ENCODE measurements at places on chromosomes 1 and 21.

- DNase-seq, result no peak
These were observed 2.9 kb downstream of the TTC22 start for GRCh38 chr1:54798206-54798605.

DNA sequence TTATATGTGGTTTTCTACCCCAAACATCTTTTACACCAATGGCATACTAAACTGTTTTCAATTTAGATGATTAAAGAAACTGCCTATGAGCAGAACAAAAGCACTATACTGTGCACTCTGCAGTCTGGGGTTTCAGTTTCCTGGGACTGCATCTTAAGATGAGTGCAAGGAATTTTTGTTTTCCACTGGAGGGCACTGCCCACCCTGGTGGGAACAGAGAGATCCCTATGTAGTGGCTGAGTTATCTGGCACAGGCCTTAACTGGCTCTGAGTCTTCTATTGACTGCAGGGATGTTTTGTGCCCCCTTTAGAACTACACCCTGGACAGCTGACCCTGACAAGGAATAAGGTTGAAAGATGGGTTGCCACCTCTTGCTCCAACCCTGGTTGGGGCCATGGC lies 12.0 kb downstream of the PROK1 start:
- no peak for DNase-seq

GRCh38 chr1:114235960-114236359 lies 82.3 kb upstream of the SYT6 start:
- DNase-seq, result no peak

DNA sequence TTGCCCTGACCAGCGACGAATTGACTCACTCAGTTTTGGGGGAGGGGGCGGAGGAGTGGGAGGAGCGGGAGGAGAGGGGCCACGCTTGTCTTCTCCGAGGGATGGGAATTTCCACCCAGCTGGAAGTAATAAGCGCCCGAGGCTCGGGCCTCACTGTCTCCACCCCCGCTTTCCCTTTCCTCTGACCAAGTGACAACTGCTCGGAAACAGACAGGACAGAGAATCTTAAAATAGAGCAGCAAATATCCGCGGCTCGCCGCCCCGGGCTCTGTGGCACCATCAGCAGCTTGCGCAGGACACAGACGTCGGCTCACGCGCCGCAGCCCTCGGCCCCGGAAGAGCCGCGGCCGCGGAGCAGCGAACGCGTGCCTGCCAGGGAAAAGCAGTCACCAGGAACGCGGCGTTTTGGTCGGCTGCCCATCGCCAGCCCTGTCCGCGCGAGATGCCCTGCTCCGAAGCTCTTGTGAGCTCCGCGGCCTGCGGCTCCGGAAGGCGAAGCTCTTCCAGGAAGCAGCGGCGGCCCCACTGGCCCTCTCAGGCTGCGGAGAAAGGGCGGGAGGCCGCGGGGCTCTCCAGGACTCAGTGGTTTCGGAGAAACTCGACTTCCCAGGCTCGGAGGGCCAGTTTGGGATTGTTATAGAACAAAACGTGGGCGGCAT lies 10.7 kb upstream of the RGS16 start:
- no peak for DNase-seq

DNA sequence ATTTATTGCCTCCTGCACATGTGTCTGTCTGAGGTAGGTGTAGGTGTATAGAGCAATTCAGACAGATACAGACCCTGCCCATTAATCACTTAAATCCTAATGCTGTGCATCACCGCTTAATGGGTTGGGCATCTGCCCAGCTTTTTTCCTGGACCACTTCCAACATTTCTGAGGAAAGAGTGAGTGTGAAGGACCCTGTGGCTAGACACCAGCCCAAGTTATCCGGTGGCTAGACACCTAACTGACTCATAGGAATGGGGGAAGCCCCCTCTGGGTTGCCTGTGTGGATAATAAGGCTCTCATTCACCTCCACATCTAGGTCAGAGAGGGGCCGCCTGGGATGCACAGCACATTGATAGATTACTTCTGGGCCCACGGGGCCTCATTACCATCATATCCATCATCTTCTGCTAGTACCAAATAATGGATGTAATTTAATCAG lies 121.1 kb upstream of the RAVER2 start:
- DNase-seq, result no peak

- no peak for DNase-seq
These were observed 27.3 kb downstream of the KRTAP10-1 start for GRCh38 chr21:44512496-44513388.

DNA sequence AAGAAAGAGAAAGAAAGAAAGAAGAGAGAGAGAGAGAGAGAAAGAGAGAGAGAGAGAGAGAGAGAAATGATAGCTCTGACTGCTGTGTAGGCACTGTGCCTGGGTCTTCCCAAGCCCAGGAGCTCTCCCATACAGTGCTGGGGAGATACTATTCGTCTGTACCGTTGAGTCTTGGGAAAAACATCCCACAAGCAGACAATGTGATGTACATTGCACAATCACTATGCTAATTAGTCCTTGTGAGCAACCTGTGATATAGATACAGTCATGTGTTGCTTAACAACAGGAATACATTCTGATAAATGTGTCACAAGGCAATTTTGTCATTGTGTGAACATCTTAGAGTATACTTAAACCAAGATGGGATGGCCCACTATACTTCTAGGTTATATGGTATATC lies 381.0 kb downstream of the HHAT start:
- DNase-seq, result no peak

DNA sequence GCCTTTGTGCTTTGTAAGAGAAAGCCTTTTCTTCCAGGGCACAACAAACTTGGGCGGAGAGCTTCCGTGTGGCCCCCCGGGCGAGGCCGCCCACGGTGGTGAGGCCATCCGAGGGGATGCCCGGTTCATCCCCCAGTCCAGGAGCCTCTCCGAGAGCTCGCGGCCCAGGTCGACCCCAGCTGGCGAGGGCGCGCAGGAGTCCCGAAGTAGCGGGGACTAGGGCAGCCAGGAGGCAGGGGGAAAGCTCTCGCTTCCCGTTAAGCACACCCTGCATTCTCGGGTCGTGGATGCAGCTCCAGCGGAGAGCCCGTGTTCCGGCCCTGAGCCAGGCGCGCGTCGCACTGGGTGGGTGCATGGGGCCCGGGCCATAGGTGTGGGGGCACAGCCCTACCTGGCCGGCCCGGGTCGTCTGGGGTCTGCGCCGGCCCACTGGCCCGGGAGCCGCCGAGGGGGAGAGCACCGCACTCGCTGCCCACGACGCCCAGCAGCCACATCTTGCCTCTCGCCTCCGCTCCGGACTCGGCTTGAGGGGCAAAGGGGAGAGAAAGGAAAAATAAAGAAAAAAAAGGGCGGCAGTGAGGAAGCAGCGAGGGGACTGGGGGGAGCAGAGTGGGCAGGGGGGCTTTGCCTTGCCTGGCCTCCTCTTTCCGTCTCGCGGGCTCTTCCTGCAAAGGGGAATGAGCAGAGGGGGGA lies 1.8 kb downstream of the RNF220 start:
- no peak for DNase-seq

GRCh38 chr1:187960125-187960638 lies 1131.4 kb downstream of the PLA2G4A start:
- DNase-seq, result no peak

GRCh38 chr21:45488931-45489721 lies 53.1 kb downstream of the SLC19A1 start:
- no peak for DNase-seq

DNA sequence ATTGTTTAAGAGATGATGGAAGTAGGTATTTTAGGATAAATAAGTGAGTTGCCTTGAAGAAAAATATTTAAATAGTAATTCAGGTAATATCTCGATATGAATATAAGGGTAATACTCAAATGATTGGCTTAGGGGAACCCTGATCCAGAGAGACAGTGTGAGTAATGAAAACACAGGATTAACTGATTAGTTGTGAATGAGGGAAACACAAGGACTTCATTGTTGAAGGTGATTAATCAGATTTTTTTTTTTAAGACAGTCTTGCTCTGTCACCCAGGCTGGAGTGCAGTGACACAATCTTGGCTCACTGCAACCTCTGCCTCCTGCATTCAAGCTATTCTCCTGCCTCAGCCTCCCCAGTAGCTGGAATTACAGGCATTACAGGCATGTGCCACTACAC lies 12.7 kb downstream of the SLC25A33 start:
- no peak for DNase-seq

GRCh38 chr1:182869241-182869666 lies 30.1 kb downstream of the DHX9 start:
- DNase-seq, result no peak

GRCh38 chr1:65527190-65527589 lies 106.7 kb downstream of the LEPR start:
- no peak for DNase-seq

DNA sequence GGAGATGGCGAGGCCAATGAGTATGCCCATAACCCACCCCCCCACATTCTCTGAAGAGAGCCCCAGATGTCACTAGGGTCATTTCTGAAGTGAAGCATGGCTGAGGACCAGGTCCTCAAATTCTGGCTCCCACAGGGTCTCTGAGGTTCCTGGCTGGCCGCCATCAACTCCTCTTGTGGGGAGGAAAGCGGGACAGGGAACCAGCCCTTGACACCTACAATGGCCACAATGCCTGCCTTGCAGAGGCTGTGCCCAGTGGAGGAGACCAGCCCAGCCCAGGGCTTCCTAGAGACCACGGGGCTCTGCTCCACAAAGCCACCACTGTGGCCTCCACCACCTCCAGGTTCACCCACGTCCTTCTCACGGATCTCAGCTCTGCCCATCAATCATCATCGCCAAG lies 120.1 kb upstream of the ARHGEF16 start:
- no peak for DNase-seq

DNA sequence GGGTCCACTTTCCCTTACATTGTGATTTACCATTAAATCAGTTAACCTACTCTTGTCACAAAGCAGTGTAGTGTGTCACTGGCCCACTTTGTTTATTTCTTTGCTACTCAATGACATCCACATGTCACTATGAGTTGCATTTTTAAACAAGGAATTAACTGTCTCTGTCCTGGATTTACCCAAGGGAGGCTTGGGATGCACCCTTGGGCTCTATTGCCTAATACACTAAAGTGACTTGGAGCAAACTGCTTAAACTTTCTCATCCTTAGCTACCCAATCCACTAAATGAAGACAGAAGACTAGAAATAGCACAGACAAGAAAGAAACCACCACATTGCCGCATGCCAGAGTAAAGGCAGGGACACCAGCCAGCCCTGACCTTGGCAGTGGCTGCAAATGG lies 136.2 kb upstream of the TIAM1 start:
- DNase-seq, result no peak

DNA sequence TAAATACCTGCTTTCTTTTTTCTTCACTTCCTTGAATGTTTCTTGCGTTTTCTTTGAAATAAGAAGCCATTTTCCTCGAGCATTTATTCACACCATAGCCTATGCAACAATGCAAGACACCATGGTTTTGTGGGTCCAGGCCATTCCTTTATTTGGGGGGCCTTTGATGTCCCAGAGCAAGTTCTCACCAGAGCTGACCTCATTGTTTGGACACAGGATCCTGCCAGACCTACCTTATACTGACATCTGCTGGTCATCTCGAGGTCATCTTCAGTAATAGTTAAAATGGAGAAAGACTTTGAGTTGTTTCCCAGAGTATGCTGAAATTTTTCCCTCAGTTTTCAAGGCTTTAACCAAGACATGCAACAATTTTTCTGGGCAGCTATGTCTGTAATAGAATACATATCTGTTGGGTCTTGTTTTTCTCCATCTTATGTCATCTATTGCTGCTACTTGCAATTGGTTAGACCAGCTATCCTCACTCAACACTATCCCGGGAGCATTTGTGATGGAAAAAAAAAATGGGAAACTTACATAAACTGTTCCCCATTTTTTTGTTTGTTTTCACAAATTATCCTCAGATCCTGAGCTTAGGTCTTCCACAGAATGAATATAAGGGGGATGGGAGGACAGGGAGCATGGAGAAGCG lies 34.0 kb upstream of the BACE2 start:
- DNase-seq, result no peak

DNA sequence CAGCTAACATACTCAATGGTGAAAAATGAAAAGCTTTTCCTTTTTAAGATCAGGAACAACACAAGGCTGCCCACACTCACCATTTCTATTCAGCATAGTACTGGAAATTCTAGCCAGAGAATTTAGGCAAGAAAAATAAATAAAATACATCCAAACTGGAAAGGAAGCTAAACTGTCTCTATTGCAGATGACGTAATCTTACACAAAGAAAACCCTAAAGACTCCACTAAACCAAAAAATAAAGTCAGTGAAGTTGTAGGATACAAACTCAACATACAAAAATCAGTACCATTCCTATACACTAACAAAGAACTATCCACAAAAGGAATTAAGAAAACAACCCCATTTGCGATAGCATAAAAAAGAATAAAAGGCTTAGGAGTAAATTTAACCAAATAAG lies 181.2 kb downstream of the BRINP3 start:
- DNase-seq, result no peak

- DNase-seq, result no peak
These were observed at the start of gene SOX13 for GRCh38 chr1:204072931-204073836. Gene SOX13, plus strand, starts transcription at chr1:204073115. Its CDS starts 39,801 bp downstream, at chr1:204112916.

- no peak for DNase-seq
These were observed 1.5 kb downstream of the TGFB2 start for GRCh38 chr1:218346391-218347204.

Measured in stimulated activated CD8-positive, alpha-beta memory T cell treated with anti-CD3 and anti-CD28 coated beads, Interleukin-15, amount 100 ng/mL, for 4 hours (primary cell).